Activated T-cell treated with anti-CD3 and anti-CD28 coated beads, Interleukin-2, amount 50 U/mL, for 1 hour (primary cell): ENCODE measurements at places on chromosomes 11 and 22.

GRCh38 chr11:84136926-84137325 lies 850.8 kb upstream of the CCDC90B start:
- no peak for DNase-seq

GRCh38 chr11:120197251-120197891 lies 13.5 kb upstream of the OAF start:
- DNase-seq, result no peak

DNA sequence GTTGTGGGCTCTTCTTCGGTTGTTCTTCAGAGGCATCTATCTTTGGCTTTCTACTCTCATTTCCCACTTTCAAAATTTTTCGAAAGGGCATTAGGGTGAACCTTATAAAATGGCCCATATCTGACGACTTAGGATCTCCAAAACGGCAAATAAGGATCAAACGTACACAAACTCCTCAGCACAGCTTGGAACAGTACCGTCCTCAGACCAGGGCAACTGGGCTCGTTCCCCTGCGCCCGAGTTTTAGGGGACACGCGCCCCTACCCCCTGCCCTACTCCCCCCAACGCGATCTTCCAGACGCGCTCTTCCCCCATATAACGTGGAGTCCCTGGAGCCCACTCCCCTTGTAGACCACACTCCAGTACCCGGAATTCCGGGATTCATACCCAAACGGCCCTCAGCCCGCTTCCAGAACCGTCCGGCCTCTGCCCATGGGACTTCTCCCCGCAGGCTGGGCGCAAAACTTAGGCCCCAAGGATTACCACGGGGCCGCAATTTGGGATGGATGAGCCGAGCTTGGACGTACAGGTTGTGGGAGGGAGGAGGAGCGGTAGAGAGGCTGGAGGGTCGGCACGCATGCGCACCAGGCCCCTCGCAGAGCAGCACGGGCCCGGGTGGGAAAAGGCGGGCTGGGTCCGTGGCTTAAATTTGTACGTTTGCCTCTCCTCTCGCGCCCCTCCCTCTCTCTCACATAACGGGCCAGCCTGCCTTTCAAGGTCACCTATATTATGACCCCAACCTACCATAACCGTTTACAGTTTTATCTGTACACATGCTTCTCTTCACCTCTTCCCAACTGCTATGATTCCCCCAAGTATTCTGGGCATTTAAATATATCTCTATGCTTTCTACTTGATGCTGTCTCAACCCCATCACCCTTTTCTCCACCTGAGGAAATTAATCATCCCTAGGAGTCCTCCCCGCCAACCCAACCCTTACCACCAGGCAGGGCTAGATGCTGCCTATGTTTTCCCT lies 3.4 kb downstream of the CCDC89 start:
- DNase-seq, result peak; percentile 68

GRCh38 chr22:23216461-23217170 lies 36.3 kb downstream of the BCR start:
- peak; percentile 52 for DNase-seq

DNA sequence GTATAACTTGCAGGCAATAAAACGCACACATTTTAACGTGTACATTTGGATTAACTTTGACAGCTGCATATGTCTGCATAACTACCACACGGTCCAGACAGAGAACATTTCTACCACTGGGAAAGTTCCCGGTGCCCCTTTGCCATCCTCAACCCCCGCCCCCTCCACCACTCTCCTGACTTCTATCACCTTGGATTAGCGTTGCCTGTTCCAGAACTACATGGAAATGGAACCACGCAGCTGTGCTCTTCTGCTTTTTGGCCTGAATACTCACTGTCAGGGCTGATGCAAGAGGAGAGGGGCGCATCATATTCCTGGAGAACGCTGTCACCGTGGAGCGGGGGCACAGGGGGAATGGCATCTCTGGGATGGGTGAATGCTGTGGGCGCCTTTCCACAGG lies 62.1 kb downstream of the LRP5 start:
- DNase-seq, result no peak

DNA sequence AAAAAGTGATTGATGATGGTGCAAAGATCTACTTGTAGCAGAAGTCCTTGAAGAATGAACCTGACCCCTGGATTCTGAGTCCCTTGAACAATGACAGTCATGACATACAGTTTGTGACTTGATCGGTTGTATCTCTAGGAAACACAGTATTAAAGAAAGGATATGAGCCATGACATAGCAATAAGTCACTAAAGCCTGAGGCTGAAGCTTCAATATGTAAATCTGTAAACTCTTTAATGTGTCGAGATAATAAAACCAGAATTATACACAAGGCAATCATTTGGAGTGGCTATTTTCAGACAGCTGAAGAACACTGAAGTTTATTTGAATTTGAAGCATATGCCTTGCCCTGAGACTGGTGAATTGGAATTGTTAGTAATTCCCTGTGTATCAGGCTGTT lies 911.5 kb upstream of the RAG2 start:
- DNase-seq, result no peak

DNA sequence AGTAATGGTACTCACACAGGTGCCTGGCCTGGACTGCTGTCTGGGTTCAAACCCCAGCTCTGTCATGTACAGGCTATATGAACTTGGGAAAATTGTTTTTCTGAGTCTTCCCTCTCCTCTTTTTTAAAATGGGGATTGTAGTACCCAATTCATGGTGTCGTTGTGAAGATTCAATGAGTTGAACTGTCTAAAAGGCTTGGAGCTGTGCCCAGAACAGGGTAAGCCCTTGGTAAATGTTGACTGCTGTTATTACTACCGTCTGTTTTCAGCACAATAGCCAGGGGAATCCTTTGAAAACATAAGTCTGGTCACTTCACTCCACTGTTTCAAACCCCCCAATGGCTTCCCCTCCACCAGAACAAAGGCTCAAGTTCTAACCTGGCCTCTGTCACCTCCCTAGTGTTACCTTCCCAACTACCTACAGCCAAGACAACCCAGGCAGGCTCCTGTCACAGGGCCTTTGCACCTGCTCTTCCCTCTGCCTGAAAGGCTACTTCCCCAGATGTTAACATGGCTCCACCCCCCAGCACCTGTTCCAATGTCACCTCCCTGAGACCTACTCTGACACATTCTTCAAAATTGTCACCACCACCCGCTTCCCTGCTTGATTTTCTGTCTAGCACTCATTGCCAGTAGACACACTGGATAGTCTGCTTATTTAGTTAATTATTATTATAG lies 152.8 kb downstream of the CHST1 start:
- no peak for DNase-seq

DNA sequence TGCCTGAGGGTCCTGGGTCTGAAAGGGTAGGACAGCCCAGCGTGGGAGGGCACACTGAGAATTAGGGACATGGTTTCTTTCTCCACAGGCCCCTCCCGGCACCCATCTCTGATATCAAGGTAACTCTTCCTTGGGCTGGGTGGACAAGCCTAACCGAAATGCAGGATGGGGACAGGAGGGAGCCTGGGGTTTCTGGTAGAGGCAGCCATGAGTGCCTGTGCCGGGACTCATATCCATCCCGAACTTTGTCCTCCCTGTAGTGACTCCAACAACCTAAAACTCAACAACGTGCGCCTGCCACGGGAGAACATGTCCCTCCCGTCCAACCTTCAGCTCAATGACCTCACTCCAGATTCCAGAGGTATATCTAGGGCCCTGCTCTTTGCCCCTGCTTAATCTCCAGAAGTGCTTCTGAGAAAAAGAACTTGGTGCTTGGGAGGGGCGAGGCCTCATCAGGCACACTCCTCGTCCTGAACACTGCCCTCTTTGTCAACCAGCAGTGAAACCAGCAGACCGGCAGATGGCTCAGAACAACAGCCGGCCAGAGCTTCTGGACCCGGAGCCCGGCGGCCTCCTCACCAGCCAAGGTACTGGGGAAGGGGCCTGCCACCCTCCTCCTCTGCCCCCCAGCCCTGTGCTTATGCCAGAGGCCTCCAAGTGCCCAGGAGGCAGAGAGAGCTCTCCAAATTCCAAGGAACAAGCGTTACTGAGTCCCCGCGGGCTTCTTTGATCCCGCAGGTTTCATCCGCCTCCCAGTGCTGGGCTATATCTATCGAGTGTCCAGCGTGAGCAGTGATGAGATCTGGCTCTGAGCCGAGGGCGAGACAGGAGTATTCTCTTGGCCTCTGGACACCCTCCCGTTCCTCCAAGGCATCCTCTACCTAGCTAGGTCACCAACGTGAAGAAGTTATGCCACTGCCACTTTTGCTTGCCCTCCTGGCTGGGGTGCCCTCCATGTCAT lies 3.1 kb downstream of the TMEM25 start:
- DNase-seq, result no peak

DNA sequence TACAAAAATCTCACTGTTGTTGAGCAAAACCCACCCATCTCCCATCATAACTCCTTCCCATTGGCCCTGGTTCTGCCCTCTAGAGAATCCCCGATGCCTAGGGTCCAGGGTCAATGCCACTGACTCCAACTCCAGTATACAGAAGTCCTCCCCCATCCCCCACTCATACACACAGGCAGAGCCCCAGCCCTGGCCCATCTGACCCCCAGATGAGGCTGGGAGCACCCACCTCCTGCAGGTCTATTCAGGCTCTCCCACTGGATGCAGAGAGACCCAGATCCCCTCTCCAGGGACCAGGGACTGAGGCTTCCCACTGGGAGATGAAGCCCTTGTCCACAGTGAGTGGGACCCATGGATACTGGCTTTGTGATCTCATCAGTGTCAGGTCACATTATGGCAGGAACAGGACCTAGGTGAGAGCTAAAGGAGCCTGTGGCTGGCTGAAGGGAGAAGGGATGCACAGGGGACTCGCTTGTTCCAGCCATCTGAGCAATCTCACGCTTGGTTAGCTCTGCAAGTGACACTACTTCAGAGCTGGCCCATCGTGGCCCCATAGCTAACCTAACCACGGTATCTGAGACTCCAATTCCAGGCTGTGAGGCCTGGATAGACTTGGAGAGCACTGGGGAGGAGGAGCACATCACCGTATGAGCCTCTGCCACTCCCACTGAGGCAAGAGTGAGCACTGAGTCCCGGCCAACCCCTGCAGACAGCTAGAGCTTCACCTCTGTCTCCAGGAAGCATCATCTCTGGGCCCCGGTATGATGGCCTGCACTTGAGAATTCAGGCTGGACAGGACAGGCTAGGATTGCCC lies 35.7 kb downstream of the TRIM29 start:
- DNase-seq, result no peak

DNA sequence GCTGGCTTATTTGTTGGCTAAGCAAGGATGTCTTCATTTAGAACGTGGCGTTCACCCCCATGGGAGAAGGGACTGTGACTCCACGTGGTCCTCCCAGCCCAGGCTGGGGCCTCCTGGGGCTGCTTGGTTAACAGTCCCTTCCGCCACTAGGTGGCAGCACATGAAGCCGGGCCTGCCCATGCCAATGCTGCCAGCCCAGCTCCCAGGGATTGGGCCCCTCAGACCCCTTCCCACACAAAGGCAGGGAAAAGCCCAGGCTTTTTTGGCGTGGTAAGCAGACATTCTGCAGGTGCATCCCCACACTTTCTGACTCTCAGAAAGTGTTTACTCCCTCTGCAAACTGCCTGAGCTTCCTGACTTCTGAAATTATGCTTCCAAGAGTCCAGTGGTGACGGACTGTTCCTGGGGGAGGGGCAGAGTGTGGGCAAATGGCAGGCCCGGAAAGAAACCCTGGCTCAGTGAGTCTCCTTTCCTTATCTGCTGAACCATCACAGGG lies 3.1 kb downstream of the CBX6 start:
- peak; percentile 84 for DNase-seq

DNA sequence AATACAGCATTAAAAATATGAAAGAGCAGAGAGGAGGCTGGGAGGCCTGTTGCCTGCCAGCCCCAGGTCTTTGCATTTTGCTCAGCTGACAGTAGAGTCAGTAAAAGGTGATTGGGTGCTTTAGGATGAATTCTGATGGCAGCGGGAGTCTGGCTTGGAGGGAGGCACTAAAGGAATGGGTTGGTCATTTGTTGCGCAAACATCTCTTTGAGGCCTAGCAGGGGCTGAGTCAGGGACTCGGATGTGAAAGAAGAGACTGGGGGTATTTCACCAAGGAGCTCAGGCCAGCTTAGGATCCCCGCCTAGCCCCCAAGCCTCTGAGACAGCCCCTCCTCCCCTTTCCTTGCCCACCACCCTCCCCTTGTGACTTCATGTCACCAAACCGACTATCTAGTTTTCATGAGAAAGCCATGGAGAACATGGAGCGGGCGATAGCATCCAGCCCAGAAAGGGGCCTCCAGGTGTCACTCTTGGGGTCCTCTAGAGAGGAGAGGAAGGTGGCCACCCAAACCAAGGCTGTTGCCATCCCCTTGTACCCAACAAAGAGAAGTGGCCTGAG lies 9.7 kb downstream of the DGKZ start:
- DNase-seq, result no peak

GRCh38 chr11:14418801-14419417 lies 59.9 kb upstream of the RRAS2 start:
- DNase-seq, result no peak

- no peak for DNase-seq
Measured at GRCh38 chr11:24622262-24622661, 125.4 kb downstream of the LUZP2 start.

- no peak for DNase-seq
Measured at GRCh38 chr11:9862981-9863380, 199.1 kb downstream of the SWAP70 start.

GRCh38 chr11:89493431-89493830 lies 2.3 kb upstream of the NOX4 start:
- DNase-seq, result no peak

DNA sequence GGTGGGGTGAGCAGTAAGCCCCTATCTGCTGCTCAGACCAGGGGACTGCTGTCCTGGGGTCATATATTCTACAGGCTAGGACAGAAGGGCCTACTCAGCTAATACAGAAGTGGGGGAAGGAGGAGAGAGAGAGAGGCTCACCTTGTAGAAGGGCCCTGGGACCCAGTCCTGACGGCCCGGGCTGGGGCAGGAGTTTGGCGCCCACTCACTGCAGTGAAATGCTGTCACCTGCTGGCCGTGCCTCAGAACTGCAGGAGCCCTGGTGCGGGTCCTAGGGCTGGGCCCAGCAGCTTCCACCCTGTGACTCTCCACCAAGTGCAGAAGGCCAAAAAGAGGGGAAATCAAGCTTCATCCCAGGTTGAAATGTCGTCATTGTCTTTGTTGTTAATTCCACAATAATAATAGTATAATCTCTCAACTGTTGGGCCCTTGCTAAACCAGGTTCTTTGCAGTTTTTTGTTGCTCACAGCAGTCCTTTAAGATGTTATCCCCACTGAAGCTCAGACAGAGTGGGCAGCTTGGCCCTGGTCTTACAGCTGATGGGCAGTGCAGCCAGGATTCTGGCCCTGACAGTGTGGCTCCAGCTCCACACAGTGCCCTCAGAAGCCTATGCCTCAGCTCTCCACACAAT lies 29.6 kb downstream of the TRIM29 start:
- DNase-seq, result peak; percentile 63

GRCh38 chr22:50719814-50720300 lies 18.1 kb upstream of the ACR start:
- DNase-seq, result no peak

- peak; percentile 4 for DNase-seq
Measured at GRCh38 chr22:44628835-44629234, 73.2 kb upstream of the PRR5 start.

- no peak for DNase-seq
Measured at GRCh38 chr22:24322522-24322921, 51.9 kb downstream of the SPECC1L start.

GRCh38 chr11:79052544-79052943 lies 388.3 kb downstream of the TENM4 start:
- no peak for DNase-seq
